ENCODE measurements at places on chromosomes 3 and 15.

DNA sequence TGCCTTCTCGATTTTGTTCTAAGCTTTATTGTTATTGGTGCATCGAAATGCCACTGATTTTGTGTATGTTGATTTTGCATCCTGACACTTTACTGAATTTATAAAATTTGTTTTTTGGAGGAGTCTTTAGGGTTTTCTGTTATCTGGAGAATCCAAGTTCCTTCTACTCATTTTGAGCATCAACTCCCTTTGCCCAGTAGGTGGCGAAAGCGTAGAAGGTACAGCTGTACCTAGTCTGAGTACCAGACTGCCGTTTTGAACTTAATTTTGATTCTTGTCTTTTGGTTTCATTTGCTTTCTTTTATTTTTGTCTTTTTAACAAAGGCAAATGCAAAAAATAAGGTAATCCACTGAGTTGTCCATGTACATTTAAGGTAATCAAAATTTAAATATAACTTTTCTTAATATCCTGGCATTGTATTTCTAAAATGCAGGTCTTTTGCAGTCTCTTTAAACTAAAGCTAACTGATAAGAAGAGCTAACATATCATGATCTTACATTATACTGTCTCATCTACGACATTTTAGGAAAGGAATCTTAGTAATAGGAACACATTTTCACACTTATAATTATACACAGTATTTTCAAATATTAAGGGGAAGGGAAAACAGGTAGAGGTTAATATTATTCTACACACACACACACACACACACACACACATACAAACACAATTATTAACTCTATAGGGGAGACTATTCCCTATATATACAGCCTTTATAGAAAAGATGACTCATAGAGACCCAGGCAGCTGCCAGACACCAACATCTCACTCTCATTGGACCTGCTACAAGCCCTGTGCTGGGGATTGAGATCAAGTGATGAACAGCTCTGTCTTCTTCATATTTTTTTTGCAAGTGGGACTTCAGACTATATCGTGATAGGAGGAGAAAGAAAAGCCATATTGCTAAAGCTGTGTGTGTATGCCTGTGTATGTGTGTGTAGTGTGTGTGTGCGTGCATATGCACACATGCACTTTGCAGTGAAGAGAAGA lies 71.8 kb downstream of the SYNPR start:
- DNase-seq, result peak; percentile 4

DNA sequence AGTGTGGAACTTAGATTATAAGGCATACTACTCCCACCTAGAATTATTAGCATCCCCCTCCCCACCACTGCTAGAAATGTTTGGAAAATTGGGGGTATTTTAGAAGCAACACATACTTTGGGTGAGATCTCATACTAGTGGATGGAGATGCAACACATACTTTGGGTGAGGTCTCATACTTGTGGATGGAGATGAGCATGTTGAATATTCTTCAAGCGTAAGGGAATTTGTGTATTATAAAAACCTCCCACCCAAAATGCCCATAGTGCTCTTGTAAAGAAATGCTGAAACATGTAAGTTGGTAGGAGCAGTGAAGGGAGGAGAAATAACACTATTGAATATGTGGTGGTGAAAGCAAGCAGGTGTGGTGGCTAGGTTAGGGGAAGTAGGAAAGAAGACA lies 124.0 kb upstream of the EPHA3 start:
- DNase-seq, result no peak

DNA sequence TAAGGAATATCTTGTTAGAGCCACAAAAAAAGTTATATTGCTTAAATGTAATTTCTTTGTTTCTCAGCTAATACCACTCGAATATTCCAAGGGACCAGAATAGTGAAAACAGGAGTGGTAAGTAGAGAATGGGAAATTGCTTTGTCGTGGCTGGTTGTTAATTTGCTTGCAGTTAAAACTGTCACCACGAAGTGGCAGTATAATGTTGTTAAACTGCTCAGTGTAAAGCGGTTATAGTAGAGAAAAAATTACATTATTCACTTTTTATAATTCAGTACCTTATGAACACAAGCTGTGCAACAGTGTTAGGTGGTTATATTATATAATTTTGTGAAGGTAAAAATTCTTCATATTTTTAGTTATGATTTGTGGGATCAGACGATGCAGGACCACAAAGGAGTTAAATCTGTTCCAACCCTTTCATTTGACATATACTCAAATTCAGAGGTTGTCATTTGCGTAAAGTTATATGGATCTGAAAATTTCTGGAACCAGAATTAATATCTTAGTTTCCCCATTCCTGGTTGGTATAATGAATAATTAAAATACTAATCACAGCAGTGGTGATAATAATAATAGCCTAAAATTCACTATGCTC lies 171.8 kb downstream of the FEZF2 start:
- DNase-seq, result no peak

DNA sequence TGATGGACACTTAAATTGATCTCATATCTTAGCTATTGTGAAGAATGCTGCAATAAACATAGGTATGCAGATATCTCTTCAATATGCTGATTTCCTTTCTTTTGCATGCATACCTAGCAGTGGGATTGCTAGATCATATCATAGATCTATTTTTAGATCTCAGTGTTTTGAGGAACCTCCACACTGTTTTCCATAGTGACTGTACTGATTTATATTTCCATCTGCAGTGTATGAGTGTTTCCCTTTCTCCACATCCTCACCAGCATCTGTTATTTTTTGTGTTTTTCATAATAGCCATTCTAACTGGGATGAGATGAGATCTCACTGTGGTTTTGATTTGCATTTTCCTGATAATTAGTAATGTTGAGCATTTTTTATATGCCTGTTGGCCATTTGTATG lies 17.1 kb upstream of the RASA2 start:
- DNase-seq, result no peak

GRCh38 chr3:77489216-77489615 lies 449.3 kb downstream of the ROBO2 start:
- no peak for DNase-seq

DNA sequence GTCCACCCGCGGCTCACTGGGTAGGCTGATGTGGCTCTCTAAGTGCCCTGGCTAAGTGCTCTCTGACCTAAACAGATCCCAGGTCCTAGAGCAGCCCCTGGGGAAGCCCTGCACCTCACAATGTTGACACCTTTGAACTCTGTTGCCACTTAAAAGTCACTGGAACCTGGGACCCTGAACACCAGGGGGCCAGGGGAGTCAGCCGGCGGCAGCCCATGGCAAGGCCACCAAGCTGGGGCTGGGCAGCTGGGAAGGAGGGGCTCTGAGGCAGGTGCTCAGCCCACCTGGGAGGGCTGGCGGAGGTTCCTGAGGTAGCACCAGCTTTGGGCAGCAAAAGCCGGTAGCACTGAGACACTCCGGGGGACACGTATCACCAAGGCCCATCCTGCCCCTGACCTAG lies 129.0 kb downstream of the CHSY1 start:
- DNase-seq, result no peak

GRCh38 chr3:130459944-130460343 lies 57.0 kb upstream of the COL6A6 start:
- no peak for DNase-seq

DNA sequence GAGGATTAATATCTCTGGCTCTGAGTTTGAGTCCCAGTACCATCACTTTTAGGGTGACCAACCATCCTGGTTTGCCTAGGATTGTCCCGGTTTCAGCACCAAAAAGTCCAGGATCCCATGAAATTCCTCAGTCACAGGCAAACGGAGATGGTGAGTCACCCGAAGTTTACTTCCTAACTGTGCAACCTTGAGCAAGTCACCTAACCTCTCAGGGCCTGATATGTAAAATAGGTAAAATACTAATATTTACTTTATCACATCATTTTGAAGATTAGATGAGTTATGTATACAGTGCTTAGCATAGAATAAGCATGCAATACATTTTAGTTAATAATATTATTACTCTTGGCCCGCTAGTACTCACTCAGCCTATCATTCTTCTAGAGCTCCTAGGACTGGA lies 91.1 kb upstream of the KCNMB2 start:
- no peak for DNase-seq

GRCh38 chr15:61216519-61216918 lies 12.6 kb downstream of the RORA start:
- no peak for DNase-seq

GRCh38 chr3:168889666-168890065 lies 773.8 kb downstream of the MECOM start:
- DNase-seq, result no peak

DNA sequence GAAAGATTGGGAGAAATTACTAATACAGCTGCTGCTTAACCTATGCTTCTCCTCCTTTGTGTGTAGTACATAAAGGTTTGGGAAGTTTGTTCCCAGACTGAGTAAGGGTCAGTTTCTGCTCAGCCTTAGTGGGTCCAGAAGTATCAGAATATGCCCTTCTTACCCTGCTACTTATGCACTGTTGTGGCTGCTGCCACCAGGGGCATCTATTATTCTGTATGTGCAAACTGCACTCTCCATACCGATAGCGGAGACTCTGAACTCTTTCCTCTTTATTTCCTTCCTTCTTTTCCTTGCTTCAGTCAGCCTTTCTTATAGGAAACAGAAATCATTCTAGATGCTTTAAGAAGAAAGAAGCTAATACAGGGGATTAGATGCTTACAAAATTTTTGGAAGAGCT lies 4.0 kb downstream of the NEDD4 start:
- no peak for DNase-seq

GRCh38 chr3:128240232-128240631 lies 87.0 kb downstream of the EEFSEC start:
- no peak for DNase-seq

DNA sequence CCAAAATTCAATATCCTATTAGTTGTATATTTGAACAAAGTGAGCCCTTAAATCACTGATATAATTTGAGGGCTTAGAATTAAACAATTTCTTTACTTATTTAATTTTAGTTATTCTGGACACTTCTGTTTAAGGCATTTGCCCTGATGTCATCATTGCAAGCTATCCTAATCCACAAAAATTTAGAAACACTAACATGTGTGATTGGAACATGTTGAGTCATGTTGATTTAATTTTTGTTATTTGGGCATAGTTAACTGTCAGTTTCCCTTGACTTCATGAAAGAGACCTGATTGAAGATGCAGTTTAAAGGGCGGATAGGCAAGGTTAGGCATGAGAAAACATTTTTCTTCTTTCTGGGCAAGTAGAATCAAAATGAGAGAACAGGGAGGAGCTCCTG lies 682.6 kb downstream of the ROBO1 start:
- DNase-seq, result no peak

DNA sequence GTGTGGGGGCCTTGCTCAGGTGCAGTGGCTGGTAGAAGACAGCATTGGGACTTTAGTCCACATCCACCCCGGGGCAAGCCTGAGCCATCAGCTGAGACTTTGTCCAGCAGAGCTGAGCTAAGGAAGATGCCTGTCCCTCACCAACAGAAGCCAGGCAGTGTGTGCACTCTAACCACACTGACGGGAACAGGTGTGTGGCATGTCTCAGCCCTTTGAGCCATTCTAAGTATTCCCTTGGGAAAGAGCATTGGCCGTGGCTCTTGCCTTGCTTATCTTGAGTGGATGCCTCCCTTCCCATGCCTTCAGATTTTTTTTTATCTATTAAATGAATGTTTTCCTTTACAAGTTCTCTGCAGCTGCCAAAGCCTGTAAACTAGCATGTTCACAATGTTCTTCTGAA lies 3.5 kb downstream of the GABRA5 start:
- no peak for DNase-seq

GRCh38 chr3:194740859-194741491 lies 55.3 kb downstream of the FAM43A start:
- DNase-seq, result no peak

GRCh38 chr15:77201665-77202064 lies 130.8 kb upstream of the TSPAN3 start:
- DNase-seq, result no peak

GRCh38 chr15:59137566-59137965 lies 32.6 kb downstream of the CCNB2 start:
- DNase-seq, result no peak

GRCh38 chr15:98178861-98179260 lies 218.4 kb downstream of the ARRDC4 start:
- DNase-seq, result no peak

DNA sequence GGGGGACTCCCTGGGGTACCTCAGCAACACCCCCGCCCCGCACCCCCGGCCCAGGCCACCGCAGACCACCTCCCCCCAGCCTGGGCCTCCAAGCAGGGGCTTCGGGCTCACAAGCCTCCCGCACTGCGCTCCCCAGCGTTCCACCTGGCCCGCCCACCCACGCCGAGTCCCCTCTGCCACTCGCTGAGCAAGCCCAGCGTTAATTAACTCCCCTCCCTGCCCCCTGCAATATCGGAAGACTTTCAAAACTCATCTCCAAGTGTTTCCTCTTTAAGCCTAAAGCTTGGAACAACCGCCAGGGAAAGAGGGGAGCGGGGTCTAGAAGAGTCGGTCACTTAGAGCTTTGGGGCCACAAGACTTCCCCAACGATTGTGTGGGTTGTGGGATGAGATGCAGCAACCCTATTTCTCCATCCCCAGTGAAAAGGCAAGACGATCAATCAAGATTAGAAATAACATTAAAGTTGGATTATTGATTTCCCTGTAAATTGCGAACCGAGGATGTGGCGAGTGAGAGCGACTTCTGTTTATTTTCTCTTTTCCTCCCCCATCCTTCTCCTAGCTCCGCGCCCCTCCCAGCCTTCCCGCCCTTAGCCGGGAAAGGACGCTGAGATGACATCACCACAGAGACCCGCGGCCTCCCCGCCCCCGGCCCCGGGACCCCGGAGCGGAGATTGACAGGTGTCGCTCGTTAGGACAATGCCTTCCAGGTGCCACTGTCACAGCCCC lies 30.2 kb downstream of the NR2F2 start:
- DNase-seq, result no peak

- no peak for DNase-seq
Measured at GRCh38 chr15:99909592-99910295, 176.5 kb upstream of the LYSMD4 start.

- no peak for DNase-seq
Measured at GRCh38 chr3:124993466-124993865, 58.9 kb upstream of the MUC13 start.

DNA sequence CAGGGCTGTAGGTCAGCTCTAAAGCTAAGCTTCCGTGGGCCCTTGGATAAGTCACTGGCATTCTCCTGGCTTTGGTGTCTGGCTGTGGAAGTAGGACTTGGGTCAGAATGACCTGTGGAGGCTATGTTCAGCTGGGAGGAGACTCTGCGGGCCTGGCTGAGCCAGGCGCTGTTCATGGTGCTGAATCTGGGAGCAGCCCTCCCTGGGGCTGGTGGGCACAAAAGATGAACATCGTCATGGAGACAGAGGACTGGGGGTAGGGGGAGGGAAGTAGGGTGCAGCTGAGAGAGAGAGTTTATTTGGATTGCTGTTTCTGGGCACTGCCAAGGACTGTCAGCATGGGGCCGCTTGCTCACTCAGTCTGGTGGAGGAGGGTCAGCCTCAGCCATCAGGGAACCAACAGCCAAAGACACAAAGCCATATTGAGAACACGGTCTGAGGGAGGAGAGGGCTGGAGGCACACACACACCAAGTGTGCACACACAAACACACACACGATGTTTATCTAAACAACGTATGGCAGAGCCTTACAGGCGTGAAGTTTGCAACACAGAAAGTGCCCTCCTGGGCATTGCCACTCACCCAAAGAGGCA lies 120.7 kb upstream of the LINGO1 start:
- DNase-seq, result no peak
